GM12865 (cell line): ENCODE measurements at places on chromosomes 13 and 19.

DNA sequence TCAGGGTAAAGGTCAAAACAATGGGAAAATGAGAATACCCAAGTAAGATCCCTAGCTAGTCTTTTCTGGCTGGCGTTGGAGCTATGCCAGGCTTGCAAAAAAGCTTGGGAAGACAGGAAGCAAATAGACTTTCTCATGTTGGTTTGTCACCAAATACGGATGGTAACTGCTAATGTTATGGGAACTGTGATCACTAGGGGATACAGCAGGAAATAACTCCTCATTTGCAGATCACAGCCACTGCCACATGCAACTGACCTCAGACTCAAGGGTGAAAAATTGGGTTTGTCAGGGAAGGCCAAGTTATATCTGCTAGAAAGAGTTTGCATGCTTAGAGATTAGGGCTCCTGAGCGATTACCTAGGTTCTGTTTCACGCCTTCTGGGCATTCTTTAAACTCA lies 162.9 kb downstream of the NHLRC3 start:
- DNase-seq: no peak

GRCh38 chr13:43802511-43802910 lies 15.7 kb upstream of the ENOX1 start:
- no peak for DNase-seq

- no peak for DNase-seq
Observed at GRCh38 chr13:103022336-103022735, 43.9 kb downstream of the SLC10A2 start.

DNA sequence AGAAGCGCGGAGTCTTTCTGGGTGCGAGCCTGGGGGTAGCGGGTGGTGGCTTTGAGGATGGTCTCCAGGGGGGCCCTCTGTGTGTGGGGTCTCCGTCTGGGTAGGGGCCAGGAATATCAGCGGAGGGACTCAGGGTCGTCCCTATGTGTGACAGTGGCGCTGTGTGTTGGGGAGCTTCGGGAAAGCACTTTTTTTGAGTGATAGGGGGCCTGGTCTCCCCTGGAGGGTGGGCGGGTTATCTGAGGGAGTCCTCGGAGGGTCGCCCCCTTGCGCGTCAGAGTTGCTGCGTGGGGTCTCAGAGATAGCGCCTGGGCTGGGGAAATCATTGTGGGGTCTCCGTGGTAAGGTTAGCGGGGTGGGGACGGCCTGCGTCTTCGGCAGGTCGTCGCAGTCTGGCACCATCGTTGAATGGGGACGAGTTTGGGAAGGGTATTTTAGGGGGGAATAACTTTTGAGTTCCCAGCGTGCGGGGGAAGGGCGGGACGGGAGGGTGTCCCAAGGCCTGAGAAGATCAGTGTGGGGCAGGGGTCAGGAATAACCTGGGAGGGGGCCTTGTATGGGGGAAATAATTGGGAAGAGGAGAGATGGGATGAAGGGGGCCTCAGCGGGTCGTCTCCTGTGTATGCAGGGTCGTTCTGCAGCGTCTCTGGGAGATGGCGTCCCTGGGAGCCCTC lies 857 bp downstream of the IER2 start:
- DNase-seq: no peak

- no peak for DNase-seq
Observed at GRCh38 chr19:21921691-21922180, 85.8 kb upstream of the ZNF43 start.

GRCh38 chr19:14871619-14872230 lies 14.2 kb downstream of the OR7A17 start:
- DNase-seq: peak; percentile 5

DNA sequence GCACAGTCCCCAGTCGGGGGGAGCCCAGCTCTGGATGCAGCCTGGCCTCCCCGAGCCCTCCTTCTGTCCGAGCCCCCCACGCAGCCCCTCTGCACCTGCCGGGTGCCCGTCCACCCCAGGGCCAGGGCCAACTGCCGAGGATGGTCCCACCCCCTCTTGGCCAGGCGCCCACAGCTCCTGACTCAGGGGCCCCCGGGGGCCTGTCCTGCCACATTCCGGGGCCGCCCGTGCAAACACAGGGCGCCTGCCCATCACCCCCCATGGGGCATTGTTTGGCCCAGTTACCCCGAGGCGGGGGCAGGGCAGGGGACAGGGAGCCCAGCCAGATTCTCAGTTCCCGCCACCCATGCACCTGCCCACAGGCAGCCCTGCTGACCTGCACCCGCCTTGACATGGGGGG lies 5.3 kb upstream of the TCF3 start:
- DNase-seq: no peak

- peak; percentile 55 for DNase-seq
Observed at GRCh38 chr19:40752257-40752781, 1.3 kb downstream of the SNRPA start.

- DNase-seq: no peak
Observed at GRCh38 chr13:60111691-60112090, 52.0 kb downstream of the DIAPH3 start.

GRCh38 chr13:91785431-91786119 lies 387.2 kb downstream of the GPC5 start:
- DNase-seq: no peak

GRCh38 chr13:50318887-50319286 lies 303.6 kb downstream of the KCNRG start:
- DNase-seq: no peak

DNA sequence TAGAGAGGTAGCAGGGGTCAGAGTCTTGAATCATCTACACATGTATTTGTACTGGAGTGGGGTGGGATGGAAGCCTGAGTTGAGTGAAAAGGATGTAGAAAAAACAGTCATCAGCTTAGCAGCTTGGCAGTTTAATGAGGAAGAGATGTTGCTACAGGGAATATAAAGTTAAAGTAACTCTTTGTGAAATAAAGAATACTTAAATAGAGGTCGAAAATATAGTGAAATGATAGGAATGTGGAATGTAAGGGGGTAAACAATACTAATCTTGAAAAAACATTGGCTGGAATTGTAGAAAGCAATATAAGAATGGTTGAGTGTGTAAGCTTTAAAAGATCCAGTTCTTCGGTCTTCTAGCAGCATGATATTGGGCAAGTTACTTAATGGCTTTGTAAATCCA lies 22.7 kb downstream of the NUP58 start:
- DNase-seq: no peak

GRCh38 chr13:96221471-96221870 lies 131.6 kb downstream of the HS6ST3 start:
- DNase-seq: no peak

GRCh38 chr13:20491926-20492435 lies 33.7 kb downstream of the CRYL1 start:
- no peak for DNase-seq

- DNase-seq: no peak
Observed at GRCh38 chr13:21054313-21054712, 7.1 kb downstream of the LATS2 start.

DNA sequence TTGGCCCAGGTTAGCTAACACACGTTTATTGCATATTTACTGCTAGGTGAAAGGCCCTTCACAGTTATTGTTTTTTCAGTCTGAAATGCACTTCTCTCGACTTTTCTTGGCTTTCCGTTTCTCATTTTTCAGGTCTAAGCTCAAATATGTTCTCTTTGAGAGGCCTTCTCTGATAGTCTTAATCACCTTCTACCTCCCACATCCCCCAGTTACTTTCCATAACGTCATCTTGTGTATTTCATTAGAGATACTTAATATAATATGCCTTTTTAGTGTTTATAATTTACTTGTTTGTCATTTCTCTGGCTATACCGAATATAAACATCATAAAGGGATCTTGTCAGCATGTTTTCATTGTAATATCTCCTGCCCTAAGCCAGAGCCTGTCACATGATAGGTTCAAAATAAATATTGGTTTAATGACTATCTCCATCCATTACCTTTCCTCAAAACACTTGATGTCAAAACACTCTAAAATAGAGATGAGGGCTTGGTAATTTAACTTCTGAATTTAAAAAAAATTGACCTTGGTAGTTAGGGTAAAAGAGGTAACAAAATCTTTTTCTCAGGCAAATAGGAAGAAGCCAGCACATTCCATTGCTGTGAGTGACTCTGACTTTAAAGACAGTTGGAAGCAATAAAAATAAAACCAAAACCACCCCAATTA lies 168.6 kb upstream of the RFC3 start:
- DNase-seq: no peak

DNA sequence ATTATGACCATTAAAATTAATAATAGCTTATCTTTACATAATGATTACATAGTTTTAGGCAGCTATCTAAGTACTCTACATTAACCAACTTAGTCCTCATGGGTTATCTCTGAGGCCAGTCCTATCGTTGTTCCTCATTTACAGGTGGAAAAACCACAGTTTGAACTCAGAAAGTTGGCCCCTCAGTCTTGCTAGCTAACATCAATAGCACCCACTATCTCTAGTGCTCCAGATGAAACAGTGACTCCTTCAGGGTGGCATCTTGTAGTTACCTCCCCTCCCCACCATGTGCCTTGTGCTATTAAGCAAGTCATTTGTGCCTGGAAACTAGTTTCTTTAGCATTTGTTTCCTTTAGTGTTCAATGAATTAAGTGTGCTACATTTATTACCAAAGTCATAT lies 1086.7 kb downstream of the EFNB2 start:
- no peak for DNase-seq

DNA sequence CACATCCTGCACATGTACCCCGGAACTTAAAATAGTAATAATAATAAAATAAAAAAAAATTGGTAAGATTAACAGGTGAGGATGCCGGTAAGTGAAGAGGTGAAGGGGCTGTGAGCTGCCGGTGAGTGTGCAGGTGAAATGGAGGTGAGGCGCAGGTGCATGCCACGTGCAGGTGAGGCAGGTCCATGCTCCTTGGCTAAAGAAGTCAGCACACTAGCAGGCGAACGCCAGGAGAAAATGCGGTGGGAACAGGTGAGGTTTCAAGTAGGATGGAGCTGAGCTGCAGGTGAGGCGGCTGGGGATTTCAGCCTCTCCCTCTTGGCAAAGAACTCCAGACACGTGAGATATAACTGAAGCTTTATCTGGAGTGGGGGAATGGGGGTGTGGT lies 7.5 kb upstream of the TNFSF14 start:
- DNase-seq: no peak

DNA sequence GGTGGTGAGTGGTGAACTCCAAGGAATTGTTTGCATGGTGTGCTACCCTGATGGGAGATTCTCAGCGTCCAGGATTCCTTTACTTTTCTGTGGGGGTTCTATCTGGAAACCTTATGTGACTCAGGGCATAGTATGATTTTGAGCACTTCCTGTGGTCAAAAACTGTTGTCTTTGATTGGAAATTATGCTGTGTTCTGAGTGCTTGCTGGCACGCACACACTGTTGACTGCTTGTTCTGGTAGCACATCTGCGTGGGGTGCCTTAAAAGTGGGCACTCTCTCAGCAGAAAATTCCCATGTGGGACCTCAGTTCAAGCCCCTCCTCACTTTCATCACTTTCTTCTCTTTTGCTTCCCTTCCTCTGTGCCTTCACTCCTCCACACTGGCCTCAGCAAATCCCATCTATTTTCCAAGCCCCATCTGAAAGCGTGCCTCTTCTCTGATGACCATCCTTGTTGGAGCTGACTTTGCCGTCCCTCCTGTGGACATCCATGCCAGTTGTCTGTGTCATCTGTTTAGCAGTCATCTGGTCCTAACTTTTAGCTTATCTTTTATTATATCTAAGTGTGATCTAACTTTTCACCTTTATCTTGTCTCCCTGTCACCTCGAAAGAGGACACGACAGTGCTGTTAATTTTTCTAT lies 56.4 kb upstream of the NPAS1 start:
- no peak for DNase-seq

- DNase-seq: no peak
Observed at GRCh38 chr13:110269509-110270185, 37.3 kb downstream of the COL4A1 start.
